ENCODE measurements at places on chromosomes 3 and 15.

DNA sequence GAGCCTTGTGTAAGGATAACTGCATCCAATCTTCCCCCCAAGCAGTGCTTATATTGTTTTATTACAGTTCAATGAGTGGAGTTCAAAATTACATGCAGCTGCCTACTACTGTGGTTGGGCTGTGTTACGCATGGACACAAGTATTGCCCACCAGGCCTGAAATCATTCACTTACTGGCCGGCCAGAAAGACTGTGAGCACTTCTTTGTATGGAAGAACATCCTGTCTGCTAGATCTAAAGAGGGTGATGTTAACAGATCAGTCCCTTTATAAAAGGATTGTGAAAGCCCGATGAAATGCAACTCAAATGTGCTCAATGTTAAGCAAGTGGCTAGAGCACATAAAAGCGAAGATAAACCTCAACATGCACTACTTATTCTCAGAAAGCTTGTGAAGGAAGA is 132.5 kb downstream of the FOXP1 start:
- DNase-seq = no peak

DNA sequence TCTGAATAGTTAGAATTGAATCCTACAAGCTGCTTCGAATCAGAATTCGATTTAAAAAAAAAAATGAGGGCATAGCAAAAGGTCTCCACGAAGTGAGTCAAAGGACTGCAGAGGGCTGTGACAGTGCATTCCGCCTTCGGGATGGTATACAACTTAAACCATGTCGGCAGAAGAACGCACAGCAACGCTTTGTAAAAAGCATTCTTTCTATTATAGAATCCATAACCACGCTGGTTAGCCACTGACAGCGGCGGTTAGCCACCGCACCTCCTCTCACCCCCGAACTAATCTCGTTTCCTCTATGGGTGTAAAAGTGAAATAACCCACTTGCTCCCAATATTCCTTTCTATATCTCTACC is 664 bp upstream of the PIK3CA start:
- no peak for DNase-seq

DNA sequence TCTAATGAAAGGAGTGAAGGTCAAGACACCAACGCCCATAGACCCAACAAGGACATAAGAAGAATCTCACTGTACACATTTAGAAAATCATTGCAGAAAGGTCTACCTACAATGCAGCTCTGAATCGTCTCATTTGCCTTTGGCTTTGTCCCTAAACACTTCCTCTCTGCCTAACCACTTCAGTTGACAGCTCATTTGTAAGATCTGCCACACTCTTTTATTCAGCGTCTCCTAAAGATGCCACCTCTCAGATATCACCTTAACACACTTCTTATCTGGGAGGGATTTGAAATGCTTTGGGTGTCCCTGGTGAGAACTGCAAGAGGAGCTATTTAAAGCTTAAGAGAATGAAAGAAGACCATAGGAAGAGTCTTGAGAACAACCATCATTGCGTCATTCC is 38.7 kb downstream of the RAB27A start:
- no peak for DNase-seq

GRCh38 chr15:45443645-45444044 is 65.3 kb upstream of the GATM start:
- DNase-seq = no peak

DNA sequence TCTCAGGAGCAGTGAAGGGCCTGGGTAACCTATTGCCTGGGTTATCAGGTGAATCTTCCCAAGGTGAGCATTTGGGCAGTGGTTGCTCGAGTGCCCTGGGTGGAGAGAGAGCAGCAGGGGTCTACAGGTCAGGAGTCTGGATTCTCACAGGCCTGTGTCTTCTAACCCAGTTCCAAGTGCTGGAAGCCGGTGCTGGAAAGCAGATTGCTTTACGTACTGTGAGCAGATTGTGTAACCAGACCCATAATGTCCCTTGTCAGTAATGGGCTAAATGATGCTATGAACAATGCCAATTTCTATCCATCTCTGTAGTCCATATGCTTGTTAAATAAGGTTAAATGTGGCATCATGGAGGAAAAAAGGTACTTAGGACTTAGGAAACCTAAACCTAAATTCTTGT is 106.5 kb downstream of the TPRG1 start:
- no peak for DNase-seq

GRCh38 chr3:30751610-30752299 is 142.7 kb downstream of the GADL1 start:
- peak; percentile 18 for DNase-seq

DNA sequence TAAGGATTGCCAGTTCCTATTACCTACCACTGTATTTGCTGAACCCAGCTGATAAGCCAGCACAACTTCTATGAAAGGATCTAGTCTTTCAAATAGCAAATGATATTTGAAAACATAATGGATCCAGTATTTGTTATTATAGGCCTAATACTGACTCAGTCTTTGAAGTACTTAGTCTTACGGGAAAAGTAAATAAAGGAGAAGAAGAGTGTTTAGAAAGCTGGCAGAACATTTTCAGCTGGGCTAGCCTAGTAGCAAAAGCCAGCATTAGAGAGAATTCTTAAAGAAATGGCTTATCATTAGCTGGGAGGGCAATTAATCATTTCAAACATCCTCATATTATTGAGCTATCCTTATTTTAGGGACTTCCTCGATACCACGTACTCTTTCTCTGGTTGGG is 101.4 kb upstream of the GOLIM4 start:
- no peak for DNase-seq

DNA sequence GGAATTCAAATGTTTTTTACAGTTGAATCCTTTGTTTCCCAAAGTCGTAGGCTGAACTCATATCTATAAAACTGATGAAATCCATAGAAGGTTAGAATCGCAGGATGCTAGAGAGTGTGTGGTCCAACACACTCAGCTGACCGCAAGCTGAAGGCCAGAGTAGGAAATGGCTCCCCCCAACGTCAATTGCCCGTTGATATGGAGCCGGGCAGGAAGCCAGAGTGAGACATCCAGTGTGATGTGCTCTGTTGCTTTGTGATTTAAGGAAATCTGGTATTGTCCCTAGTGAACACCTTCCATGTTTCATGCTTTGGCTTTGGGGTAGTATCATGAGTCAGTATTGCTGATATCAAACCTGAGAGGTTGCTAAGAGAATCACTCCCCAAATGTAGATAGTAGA is 5.8 kb upstream of the MEX3B start:
- no peak for DNase-seq

DNA sequence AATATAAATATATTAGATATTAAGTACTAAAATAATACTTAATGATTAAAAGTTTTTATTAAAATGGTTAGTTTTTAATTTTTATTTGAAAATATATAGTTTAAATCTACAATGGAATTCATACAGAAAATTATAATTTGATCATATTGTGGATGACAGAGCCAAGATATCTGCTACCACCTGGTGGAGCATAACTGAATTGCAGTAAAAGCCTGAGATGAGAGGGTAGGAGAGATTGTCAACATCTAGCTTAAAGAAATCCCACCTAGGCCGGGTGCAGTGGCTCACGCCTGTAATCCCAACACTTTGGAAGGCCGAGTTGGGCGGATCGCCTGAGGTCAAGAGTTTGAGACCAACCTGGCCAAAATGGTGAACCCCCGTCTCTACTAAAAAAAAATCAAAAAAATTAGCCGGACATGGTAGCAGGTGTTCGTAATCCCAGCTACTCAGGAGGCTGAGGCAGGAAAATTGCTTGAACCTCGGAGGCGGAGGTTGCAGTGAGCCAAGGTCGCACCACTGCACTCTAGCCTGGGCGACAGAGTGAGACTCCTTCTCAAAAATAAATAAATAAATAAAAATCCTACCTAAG is 25.1 kb upstream of the CSTA start:
- DNase-seq = no peak

- DNase-seq = peak; percentile 19
Observed at GRCh38 chr15:78811124-78811824, at the start of gene ADAMTS7. ADAMTS7 (minus strand) TSS chr15:78811464; CDS start chr15:78811220, 244 bp downstream.

DNA sequence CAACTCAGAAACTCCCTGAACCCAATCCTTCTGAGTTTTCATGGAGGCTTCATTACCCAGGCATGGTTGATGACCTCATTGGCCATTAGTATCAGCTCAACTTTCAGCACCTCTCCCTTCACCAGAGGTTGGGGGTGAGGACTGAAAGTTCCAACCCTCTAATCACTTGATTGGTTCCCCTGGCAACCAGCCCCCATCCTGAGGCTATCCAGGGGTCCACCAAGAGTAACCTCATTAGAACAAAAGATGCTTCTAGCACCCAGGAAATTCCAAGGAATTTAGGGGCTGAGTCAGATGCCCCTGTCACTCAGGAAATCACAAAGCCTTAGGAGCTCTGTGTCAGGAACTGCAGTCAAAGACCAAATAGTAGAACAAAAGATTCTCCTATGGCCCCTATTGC is 43.8 kb downstream of the ADAMTSL3 start:
- DNase-seq = no peak

DNA sequence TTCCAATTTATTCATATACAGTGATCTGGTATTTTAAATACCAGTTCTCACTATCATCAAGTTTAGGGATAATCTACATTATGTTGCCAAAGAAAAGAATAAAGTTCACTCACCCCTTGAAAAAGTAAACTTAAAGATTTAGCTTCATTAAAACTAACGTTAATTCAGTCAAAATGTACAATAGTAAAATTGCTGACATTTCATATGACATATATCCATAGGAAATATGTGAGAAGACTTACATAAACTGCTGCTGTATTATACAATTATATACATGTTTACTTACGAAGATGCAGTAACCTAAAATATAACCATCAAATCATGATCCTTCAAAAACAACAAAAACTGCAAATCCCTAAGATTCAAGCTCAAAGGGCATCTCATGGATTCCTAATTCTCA is 44.0 kb downstream of the ATR start:
- DNase-seq = no peak

DNA sequence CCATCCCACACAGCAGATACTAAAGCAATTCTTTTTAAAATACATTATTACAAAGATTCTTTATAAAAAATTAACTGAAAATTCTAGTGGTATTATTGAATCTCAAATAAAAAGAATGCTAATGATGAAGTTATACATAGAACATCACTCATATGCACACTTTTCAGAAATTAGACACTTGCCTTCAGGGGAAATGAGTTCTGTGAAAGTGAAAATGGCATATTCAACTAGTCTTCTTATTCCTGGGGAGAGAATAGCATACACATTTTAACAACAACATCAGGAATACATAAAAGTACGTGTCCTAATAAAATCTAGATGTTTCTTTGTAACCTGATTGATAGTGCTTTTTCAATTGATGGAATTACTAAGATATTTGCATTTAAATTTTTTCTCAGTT is 36.8 kb upstream of the DHX36 start:
- DNase-seq = no peak

DNA sequence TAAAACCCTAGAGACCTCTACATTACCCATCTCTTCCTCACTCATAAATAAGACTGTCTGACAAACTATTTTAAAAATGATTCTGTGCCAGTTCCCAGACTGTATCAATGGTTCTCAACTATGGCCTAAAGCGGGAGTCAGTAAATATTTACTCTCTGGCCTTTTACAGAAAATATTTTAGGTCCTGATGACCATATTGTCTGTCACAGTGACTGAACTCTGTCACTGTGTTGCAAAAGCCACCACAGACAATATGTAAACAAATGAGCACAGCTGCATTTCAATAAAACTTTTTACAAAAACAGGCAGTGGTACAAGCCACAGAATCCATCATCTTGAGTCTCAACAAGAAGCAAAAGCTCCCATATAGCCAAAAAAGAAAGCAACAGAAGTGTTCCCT is 45.4 kb downstream of the PLOD2 start:
- no peak for DNase-seq

- no peak for DNase-seq
Observed at GRCh38 chr15:95869920-95870319, 460.6 kb upstream of the NR2F2 start.

- no peak for DNase-seq
Observed at GRCh38 chr15:96158938-96159337, 171.6 kb upstream of the NR2F2 start.

DNA sequence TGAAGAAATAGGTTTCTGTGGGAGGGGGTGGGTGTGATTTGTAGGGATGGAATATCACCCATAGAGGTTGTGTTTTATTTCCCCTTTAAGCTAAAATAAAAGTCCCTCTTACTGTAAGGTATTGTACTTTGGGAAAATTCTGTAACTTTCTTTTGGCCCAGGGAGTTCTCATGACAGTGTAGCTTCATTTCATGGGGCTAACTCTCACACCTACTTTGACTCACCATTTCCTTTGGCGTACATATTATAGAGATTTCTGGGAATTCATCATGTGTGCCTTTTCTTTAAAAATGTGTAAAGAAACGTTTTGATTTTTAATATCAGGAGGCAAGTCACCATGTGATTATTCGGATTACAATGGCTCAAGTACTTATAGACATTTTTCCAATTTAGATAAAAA is 477.7 kb upstream of the CFAP20DC start:
- no peak for DNase-seq

GRCh38 chr15:80931721-80932512 is 57.7 kb downstream of the MESD start:
- DNase-seq = no peak

DNA sequence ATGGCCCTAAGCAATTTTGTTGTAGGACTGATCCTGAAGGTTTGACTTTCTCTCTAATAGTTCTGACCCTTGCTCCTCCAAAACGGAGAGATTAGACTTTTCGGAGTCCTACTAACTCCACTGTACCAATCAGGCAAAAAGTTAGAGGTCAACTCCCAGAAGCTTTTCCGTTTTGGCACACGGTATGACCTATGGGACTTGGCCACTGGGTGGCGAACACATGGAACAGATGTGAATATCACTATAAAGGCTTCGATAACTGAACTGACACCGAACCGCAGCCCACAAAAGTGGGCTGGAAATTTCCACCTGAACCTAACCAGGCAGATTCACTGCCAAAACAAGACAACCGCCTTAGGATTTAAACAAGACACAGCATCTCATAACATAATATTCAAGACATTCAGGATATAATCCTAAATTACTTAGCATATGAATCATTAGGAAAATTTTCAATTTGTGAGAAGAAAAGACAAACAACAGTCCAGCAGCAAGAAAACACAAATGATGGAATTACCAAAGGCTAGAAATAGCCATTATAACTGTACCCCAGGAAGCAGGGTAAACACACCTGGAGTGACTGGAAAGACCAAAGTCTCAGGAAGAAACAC is 12.2 kb upstream of the TM2D3 start:
- DNase-seq = no peak

- no peak for DNase-seq
Observed at GRCh38 chr15:67048281-67049279, 16.8 kb upstream of the SMAD3 start.

- no peak for DNase-seq
Observed at GRCh38 chr3:174377684-174378083, 481.4 kb upstream of the NAALADL2 start.

DNA sequence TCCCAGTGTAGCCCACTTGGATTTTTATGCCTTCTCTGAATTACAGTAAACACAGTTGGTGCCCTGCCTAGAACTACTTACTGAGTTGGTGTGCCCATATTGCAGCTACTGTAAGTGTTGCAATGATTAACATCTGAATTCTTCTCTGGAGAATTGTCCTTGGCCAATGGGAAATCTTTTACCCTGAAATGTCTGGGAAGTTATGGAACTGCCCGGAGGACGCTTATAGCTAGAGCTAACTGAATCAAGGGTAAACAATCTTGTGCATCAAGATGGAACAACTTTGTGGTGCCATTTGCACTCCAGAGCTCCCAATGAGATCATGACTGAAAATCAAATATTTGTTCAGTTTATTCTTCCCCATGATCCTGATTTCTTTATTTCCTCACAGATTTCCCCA is 246.7 kb upstream of the CBLB start:
- DNase-seq = no peak
